Stimulated activated effector memory CD8-positive, alpha-beta T cell treated with anti-CD3 and anti-CD28 coated beads, Interleukin-12 subunit alpha, Interleukin-12 subunit beta, amount 100 ng/mL, for 72 hours (primary cell): ENCODE measurements at places on chromosomes 1 and 21.

GRCh38 chr1:184943998-184944397, 30.3 kb downstream of the NIBAN1 start:
- no peak for DNase-seq

DNA sequence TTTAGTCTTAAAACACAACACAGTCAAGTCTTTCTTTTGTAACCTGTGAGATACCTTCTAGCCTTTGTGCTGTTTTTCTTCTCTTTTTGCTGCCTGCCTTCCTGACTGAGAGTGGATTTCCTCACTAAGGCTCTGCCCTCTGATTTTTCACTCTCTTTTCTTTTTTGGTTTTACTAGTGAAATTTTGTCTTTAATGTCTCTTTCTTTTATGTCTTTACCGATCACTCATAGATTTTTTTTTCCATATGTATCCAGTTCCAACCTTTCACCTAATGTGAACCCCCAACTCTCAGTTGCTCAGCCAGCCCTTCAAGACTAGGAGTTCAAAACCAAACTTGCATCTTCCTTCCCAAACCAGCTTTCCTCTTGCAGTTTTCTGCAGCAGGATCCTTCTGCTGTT, 6.5 kb downstream of the LGALS8 start:
- no peak for DNase-seq

DNA sequence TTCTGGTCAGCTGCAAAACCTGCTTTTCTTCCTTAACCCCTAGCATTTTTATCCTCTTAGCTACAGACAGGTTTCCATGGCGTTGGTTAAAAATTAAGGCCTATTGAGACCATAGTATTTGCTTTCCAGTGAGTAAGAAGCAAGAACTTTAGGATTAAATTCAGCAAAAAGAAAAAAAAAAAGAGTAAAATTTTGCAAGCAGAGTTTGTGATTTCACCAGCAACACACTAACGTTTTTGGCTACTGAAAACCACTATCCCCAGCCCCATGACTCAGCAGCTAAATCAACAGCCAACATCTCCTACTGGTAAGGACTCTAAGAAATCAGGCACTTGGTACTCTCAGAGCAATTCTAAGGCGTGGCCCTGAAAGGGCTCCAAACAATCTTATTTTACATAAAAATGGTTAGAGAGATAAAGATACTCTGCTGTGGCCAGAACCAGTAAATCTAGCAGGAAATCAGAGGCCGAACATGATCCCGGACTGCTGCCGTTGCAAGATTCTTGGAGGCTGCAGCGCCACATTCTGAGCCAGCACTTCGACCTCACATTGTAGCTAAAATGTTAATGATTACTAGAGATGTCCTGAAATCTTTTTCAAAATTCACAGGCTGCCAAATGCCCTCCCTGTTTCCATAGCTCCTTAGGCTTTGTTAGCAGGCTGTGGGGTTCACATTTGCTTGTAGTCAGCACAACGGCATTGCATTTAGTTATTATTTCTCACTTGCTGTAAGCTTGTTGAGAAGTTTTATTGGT, 1.6 kb upstream of the ENO1 start:
- no peak for DNase-seq

DNA sequence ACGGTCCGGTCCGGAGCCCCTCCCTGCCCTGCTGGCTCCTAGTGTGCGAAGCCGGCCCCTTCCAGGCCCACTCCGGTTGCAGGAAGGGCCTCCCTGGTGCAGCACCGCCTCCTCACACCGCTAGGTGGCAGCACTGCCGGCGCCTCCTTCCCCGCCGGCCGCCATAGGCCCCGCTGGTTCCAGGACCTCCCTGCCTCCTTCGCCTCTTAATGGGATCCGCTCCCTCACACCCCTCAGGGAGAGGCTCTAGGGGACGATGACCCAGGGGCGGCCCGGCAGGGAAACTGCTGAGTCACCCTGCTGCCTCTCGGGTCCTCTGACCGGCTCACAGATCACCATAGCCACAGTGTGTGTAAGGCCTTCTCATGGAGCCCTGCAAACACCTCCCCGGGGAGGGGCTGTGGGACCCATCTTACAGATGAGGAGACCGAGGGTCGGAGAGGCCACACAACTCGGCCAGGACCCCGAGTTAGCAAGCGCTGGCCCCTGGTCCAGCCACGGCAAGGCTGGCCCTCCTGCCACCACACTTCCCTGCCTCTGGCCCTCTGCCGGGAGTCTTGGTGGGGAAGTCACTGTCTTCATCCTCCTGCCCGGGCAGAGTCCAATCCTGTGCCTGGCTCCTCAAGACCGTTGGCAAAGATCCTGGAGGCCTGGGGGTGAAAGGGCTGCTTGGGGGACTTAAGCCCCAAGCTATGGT, 1.6 kb upstream of the AJAP1 start:
- peak; percentile 79 for DNase-seq

- no peak for DNase-seq
Observed at GRCh38 chr1:25737130-25737529, 62.9 kb upstream of the SELENON start.

GRCh38 chr1:175717610-175718540, 25.5 kb downstream of the TNR start:
- DNase-seq, result no peak

GRCh38 chr1:184970691-184971161, 3.6 kb downstream of the NIBAN1 start:
- DNase-seq, result no peak

GRCh38 chr1:117794073-117794472, 135.3 kb downstream of the GDAP2 start:
- no peak for DNase-seq

DNA sequence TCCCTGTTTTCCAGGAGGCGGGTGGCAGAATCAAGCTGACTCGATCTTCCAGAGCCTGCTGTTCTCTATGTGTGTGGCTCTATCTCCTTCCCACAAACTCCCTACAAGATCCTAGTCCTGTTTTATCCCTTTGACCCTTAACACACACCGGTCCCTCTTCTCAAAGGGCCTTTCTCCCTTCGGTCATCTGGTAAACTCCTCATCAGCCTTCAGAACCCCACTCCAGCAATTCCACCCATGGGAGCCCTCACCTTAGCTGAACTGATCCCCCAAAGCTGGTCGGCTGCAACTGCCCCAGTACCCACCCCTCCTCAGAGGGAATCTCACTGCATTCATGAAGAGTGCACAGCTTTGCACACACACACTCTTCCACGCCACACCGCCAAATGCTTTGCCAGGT, 184.9 kb downstream of the IGSF21 start:
- DNase-seq, result no peak

GRCh38 chr1:21447311-21447710, 7.4 kb downstream of the NBPF3 start:
- DNase-seq, result no peak

DNA sequence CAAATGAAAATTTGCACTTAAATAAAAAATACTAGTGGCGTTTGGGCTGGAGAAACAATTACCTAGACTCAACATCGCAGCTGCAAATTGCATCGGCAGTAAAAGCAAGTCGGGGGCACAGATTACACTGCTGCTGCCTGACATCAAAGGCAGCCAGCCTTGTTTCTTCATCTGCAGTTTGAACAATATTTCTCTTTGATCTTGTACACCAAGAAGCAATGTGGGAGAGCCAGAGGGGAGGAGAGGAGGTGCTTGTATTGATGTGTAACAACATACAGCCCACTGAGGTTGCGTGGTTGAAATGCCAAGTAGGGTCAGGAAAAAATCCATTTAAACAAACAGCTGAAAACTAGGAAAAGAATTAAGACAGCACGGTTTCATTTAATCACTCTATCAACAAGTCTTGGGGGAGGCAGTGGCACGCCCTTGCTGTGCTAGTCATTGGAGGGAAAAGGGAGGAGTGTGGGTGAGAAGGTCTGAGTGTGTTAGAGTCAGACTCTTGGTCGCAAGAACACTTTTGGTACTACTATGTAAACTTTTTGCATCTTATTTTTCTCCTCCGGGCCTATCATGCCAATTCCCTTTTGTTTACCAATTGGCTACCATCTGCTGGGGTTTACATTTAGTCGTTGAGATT, 456.5 kb downstream of the OMA1 start:
- no peak for DNase-seq

DNA sequence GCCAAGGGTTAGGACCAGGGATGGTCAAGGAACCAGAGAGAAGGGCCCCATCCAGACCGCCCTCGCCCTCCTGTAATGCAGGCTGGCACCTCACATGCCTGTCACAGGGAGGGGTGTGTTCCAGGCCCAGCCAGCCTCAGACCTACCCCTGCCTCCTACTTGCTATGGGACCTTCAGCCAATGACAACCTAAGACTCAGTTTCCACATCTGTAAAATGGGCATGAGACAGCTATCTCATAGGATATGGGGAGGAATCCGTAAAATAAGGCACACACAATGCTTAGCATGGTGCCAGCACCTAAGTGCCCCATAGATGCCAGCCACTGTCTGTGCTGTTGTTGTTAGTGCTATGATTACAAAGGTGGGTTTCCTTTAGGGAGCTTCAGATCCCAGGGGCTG, 7.9 kb downstream of the KIF17 start:
- DNase-seq, result no peak

GRCh38 chr1:203171341-203172183, 4.1 kb downstream of the MYBPH start:
- DNase-seq, result no peak

GRCh38 chr1:195085196-195085595, 1523.0 kb downstream of the KCNT2 start:
- DNase-seq, result no peak

- no peak for DNase-seq
Observed at GRCh38 chr1:32893198-32894018, 7.1 kb downstream of the HPCA start.

- no peak for DNase-seq
Observed at GRCh38 chr21:28857752-28858151, 134.9 kb downstream of the LTN1 start.

- no peak for DNase-seq
Observed at GRCh38 chr1:204409836-204410687, 1.6 kb downstream of the PPP1R15B start.

GRCh38 chr1:12566484-12567287, 51.3 kb downstream of the DHRS3 start:
- no peak for DNase-seq

- no peak for DNase-seq
Observed at GRCh38 chr1:177170756-177171535, at the start of gene BRINP2. Gene BRINP2, plus strand, starts transcription at chr1:177170958. Its CDS starts 58,919 bp downstream, at chr1:177229877.

GRCh38 chr21:31382060-31382459, 38.0 kb upstream of the TIAM1 start:
- DNase-seq, result no peak

- no peak for DNase-seq
Observed at GRCh38 chr1:187491082-187491720, 662.5 kb downstream of the PLA2G4A start.

GRCh38 chr1:178774263-178774662, 49.2 kb downstream of the RALGPS2 start:
- no peak for DNase-seq

DNA sequence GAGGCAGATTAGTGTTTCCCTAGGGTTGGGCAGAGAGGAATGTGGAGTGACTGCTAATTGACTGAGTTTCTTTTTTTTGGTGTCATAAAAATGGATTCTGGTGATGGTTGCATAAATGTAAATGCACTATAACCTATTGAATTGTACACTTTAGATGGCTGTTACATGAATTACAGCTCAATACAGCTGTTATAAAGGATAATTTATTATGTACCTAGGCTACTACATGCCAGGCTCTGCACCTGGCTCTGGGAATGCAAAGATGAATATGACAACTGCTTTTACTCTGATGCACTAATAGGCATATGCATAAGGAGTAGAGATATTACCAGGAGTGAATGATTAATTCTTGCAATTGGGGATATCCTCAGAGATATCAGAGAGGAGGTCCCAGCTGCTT, 345.3 kb downstream of the PTBP2 start:
- no peak for DNase-seq

DNA sequence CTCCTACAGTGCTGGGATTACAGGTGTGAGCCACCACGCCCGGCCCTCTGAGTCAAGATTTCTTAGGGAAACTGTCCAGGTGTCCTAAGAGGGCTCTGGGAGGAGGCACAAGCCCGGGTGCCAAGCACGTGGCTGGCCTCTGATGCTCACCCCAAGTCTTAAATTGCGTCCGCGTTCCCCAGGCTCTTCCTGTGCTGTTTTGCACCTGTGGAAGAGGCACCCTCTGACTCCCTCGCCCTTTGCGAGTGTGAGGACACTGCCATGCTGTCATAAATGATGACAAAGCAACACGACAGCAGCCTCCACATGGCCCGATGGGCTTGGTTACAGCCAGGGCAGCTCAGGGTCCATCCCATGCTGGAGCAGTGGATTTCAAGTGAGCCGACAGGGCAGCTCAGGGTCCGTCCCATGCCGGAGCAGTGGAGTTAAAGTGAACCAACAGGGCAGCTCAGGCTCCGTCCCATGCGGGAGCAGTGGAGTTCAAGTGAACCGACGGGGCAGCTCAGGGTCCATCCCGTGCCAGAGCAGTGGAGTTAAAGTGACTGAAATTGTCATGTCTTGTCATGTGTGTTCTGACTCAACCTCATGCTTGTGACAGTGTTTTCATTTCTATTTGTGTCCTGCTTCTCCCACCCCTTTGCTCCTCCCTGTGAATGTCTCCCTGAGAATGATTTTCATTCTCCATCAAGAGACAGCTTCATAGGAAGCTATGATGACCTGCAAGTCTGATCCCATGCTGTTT, 33.9 kb downstream of the PCNT start:
- DNase-seq, result no peak

GRCh38 chr21:34945288-34945687, 103.8 kb downstream of the RUNX1 start:
- no peak for DNase-seq

- no peak for DNase-seq
Observed at GRCh38 chr1:111930356-111930755, 59.1 kb downstream of the KCND3 start.

DNA sequence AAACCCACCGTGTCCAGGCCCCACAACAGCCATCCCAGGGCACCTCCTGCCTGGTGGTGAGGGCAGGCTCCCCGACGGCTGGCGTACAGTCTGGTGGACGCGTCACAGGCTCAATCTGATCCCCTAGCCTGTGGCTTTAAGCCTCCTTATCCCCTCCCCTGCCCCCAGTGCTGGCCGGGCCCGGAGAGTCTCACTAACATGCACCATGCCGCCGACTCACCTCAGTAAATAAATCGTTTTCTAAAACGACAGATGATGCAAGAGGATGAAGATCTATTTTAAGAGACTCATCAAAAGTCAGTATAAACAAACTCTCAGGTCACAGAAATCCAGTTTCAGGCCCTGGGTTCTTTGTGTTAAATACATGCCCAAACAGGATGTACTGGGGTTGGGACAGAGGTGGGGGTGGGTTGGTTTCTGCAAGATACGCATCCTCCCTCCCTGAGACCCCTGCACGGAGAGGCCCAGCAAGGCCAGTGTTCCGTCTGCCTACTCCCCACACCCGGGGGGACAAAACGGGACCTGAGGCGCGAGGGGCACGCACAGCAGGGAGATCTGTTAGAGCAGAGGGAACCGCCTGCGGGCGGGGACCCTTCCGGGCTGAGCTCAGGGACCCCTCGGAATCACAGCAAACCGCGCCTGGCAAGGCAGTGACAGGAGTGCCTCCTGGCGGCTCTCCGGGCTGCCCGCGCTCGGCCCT, 3.1 kb downstream of the PANK4 start:
- DNase-seq, result no peak

- no peak for DNase-seq
Observed at GRCh38 chr1:26907071-26907917, 6.5 kb downstream of the NR0B2 start.

- DNase-seq, result no peak
Observed at GRCh38 chr1:43521756-43522155, 8.9 kb upstream of the PTPRF start.
